ENCODE measurements at places on chromosomes 7 and 10.

GRCh38 chr10:43138757-43139241, 554 bp downstream of the CSGALNACT2 start:
- peak; percentile 20 for DNase-seq

DNA sequence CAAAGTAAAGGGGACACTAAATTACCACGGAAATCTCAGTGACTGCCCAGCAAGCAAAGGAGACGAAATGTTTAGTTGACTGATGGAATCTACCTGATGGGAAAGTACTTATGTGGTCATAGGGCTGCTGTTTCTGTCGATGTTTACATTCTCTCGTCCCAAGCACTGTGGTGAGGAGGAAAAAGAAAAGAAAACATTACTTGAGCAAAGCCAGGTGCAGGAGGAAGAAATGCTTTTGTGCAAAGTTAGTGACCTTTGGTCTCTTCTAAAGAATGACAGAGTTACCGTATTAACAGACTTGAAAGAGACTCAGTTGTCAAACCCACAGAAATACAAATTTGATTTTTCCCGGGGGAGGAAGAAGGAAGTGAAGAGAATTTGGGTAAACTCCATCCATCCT, 43.3 kb upstream of the FMC1 start:
- no peak for DNase-seq

- DNase-seq, result no peak
Measured at GRCh38 chr10:131993275-131993674, 11.6 kb upstream of the BNIP3 start.

- no peak for DNase-seq
Measured at GRCh38 chr10:60521974-60522405, 132.3 kb upstream of the ANK3 start.

GRCh38 chr7:140317597-140317996, 80.7 kb downstream of the SLC37A3 start:
- no peak for DNase-seq

DNA sequence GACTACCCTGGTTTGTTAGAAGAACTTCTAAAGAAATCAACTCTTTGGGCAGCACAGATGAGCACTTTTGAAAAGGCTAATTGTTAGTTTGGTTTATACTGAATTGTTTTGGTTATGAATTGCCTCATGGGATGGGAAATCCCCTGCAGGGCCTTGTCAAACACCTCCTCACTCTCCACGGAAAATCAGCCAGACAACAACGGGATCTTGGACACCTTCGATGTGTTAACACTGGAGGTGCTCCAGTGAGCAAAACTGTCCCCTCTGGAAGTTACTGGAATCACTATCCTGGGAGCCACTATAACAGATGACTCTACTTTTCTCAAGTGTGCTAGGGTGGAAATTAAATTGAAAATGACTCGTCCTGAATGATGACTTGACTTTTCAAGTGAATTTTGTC, 38.7 kb downstream of the CDK6 start:
- no peak for DNase-seq

GRCh38 chr10:102219370-102219769, 6.7 kb upstream of the ELOVL3 start:
- no peak for DNase-seq
